Stimulated activated CD4-positive, alpha-beta T cell treated with anti-CD3 and anti-CD28 coated beads, Interleukin-15, amount 100 ng/mL, for 1 hour (primary cell): ENCODE measurements at places on chromosomes 2 and 18.

DNA sequence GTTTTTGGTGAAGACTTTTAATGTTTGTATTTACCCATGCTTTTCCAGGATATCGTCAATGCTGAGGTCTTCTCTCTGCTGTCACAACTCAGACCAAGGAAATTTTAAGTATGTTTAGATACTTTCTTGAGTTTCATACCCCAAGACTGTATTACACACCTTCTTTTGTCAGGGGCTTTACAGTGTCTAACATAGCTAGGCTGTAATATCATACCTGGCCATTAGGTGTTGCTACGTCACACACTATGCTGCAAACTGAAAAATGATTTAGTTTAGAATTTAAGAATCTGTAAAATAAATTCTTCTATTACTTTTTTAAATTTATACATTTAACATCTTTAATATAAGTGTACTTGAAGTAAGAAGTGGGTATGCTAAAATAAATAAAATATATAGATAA is 358.4 kb upstream of the NRP2 start:
- no peak for DNase-seq

GRCh38 chr2:128624956-128625355 is 306.3 kb upstream of the HS6ST1 start:
- DNase-seq: no peak

GRCh38 chr2:100252811-100253698 is 69.2 kb downstream of the LONRF2 start:
- no peak for DNase-seq

- DNase-seq: no peak
These were observed 38.8 kb upstream of the CAVIN2 start for GRCh38 chr2:191885650-191886049.

- no peak for DNase-seq
These were observed 10.9 kb upstream of the EML6 start for GRCh38 chr2:54712516-54712915.
